ENCODE measurements at places on chromosomes 3 and 15.

- no peak for DNase-seq
Observed at GRCh38 chr3:36484386-36484785, 104.1 kb downstream of the STAC start.

DNA sequence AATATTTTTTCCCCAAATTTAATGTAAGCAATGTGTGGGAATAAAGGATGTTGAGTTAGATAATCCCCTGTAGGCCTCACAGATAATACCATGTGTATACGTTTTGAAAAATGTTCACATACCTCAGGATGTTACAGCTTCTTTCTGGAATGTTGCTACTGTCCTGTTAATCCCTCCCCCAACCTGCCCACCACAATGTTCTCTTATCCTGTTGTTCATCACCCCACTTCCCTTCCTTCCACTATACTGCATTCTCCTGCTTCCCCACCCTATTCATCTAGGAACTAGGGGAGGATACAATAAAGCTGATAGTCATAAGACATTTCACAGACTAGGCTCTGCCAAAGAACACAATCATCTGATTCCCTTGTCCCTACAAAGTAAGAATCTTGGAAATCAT, 92.1 kb downstream of the IGF2BP2 start:
- DNase-seq, result no peak

GRCh38 chr3:138429665-138430064, 4.8 kb upstream of the ESYT3 start:
- no peak for DNase-seq

DNA sequence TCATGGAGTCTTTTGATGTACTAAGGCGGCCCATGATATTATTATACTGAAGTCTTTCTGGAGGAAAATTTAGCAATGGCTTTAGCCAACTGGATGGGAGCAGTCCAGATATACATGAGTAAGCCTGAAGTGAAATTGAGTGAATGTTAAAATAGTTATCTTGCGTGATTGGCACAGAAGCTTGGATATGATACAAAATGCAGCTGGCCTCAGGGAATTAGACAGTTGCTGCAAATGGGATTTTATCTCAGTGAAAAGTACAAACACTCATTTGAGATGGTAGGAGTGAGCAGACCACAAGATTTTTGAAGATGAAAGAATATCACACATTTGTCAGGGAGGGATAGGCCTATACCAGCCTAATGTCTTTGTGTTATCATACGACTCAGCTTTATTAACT, 8.9 kb downstream of the LMOD3 start:
- DNase-seq, result no peak

DNA sequence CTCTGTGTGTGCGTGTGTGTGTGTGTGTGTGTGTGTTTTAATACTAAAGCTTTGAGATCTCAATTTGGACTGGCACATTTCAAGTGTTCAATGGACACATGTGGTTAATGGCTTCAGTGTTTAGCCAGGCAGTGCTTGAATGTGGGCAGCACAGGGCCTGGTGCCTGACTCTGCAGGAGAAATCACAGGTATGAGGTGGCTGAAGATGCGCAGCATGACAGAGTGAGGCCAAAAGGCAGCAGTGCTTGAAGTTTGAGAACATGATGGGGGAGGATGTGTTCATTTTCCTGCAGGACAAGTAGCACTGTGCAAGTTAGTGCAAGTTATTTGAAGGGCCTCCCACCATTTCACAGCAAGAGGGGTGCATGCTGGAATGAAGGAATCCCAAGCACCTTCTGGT, 620.5 kb upstream of the TBL1XR1 start:
- no peak for DNase-seq

DNA sequence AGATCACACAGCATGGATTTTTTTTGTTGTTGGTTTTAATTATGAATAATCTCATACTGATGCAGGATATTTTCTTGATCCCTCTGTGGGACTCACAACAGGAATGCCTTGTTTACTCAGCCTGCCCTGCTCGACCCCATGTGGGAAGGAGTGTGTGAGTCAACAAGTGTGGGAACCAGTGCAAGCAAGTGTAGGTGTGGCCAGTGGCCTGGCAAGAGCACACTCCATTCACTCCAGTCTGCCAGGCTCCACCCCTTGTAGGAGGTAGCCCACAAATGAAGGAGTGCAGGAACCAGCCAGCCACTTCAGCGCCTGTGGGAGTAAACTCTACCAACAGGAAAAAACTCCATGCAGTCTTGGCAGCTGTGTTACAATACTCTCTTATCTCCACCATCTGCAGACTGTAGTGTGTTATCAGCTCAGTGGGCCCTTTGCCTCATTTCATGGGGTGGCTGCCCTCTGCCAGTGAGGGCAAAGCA, 393.6 kb downstream of the OTOL1 start:
- DNase-seq, result no peak

DNA sequence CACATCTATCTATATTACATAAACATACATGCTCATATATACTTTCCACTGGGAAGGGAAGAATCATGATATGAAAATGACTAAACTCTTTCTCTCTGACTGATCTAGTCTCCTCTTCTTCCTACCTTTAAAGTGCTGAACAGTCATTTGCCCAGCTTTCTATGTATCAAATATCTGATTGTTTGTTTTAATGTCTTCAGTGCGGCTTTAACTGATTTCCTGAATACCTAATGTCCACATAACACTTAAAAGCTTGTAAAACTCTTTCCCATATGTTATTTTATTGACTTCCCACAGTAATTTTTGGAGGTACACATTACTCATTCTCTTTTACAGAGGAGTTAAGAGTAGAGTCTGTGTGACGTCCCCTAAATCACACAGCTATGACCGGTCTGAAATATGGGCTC, 28.2 kb downstream of the CPOX start:
- DNase-seq, result no peak

- no peak for DNase-seq
Observed at GRCh38 chr15:47644722-47645121, 72.6 kb upstream of the SEMA6D start.

GRCh38 chr3:52005571-52005986, 9.9 kb upstream of the RPL29 start:
- DNase-seq, result peak; percentile 63

GRCh38 chr15:82047453-82048400, 1.9 kb upstream of the MEX3B start:
- peak; percentile 47 for DNase-seq

DNA sequence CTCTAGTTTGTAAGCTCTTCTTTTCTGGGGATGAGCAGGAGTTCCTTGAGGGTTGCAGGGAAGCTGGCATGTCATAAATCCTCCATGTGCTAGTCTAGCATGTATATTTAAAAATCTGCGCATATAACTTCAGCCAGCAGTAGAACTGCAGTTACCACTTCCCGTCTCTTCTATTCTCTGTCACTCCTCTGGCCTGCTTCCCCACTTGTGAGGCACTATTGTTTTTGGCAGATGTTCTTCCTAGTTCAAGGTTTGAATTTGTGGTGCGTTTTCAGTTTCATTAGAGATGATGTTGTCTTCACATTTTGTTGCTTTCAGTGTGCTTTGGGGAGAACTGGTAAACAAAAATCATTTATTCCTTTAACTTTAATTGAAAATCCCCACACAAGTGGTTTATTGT, 169.1 kb upstream of the ZPLD1 start:
- no peak for DNase-seq

DNA sequence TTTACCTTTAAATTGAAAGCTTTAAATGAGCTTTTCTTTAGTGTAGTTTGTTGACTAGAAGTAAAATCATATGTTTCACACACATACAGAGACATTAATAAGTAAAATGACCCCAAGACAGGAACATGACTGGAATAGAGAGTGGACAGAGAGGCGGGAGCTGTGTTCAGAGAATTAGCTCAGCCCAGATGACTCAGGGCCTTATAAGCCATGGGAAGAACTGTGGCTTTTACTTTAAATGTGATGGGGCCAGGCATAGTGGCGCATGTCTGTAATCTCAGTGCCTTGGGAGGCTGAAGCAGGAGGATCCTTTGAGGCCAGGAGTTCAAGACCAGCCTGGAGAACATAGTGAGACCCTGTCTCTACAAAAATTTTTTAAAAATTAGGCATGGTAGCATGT, 26.7 kb downstream of the SACM1L start:
- DNase-seq, result no peak

- DNase-seq, result no peak
Observed at GRCh38 chr3:18301781-18302180, 123.4 kb downstream of the SATB1 start.

DNA sequence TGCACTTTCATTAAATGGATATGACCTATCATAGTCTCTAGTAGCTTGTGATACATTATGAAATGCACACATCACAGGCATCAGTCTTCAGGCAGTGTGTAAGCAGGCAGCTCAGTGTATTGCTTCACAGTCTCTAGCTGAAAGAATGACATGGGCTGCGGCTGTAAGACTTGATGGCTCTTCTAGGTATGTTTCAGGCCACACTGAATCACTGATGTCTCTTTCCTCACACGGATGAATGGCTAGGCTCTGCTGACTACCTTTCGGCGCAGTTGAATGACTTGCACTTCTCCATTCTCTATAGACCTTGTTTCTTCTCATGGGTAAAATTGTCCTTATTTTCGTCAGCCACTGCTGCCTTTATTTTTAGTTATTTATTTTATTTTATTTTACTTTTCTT, 15.4 kb downstream of the APH1B start:
- no peak for DNase-seq

- DNase-seq, result no peak
Observed at GRCh38 chr15:60362321-60363086, 35.3 kb downstream of the ANXA2 start.

- DNase-seq, result no peak
Observed at GRCh38 chr3:185335799-185336198, 27.1 kb upstream of the MAP3K13 start.

- DNase-seq, result peak; percentile 76
Observed at GRCh38 chr15:52651868-52652267, 27.3 kb downstream of the ATOSA start.

DNA sequence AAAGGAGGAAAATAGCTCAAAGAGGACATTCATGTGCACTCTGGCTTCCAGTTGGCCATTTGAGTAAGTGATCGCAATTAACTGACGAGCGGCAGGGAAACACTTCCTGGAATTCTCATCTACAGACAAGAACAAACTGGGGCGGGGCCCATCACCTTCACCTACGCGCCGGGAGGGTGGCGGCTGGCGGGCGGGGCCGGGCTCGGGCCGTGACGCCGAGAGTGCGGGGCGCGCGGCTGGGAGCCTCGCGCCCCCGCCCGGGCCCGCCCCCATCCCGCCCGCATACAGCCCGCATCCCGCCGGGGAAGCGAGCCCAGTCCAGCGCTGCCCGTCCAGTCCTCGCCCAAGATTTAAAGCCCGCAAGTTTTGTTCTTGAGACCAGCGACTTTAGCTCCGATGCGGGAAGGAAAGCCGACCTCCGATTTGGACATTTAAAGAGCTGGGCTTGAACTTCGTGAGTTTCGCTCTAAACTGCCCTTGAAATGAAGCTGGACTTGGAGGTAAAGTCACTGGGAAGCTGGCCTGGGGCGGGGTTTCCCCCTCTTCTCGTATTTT, at the start of gene B3GNT5:
Gene B3GNT5, plus strand, starts transcription at position 281 of the 555 bp plus-strand sequence. CDS start 16,546 bp downstream, outside the sequence.
- no peak for DNase-seq

DNA sequence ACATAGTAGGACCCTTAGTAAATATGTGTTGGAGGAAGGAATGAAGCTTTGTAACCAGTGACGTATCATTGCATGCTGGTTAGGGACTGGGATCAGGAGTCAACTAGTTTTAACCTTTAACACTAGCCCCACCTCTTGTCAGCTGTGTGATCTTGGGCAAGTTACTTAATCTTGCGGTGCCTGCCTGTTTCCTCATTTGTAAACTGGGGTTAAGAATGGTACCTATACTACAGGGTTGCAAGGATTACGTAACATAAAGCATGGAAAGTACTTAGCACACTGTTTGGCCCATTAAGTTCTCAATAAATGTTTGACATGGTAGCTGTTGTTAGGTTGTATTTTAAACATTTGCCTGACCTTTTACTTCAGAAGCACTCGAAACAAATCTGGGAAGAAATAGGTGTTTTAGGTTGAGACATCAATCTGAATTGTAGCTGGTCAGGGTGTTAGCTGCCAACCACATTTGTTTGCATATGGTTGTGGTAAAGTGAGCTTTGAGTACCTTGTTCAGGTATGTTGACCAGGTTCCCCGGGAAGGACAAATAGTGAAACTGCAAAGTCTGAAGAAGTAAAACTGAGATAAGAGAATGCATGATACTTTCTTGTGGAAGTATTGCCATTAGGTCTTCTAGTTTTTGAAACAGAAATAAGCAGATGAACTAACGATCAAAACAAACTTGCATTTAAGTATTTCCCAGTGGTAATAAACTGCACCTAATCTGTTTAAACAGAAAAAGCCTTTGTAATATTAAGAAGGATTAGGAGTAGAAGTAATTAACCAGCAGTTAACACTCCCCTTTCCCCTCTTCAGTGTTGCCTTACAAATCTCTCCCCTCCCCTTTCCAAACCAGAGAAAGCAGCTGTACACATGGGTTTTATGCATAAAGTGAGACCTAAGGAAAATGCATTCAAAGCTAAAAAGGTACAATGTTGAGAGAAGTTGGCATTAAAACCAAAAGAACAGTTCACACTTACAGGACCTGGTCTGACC, 25.8 kb upstream of the SCAANT1 start:
- DNase-seq, result no peak

GRCh38 chr15:32716915-32717425, 834 bp upstream of the GREM1 start:
- DNase-seq, result no peak

GRCh38 chr15:81098861-81099651, 35.0 kb upstream of the CFAP161 start:
- no peak for DNase-seq

DNA sequence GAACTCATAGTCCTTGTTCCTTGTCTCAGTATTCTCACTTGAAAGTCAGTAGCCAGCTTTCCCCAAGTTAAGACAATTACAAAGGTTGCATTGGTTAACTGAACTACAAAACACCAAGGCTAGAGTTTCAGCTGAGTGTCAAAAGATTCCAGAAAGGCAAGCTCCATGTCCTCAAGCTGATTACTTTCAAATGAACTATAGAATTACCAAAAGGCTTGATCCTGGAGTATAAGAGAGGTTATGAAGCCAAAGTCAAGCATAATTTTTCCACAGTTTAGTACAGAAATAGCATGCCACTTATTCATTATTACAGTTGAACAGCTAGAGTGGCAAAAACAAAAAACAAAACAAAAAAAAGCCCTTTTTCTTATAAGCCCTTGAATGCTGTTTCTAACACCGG, 51.9 kb downstream of the ZBTB20 start:
- DNase-seq, result no peak

GRCh38 chr3:40477666-40478065, 744 bp downstream of the ZNF619 start:
- no peak for DNase-seq

GRCh38 chr3:191330530-191331048, 263 bp upstream of the UTS2B start:
- DNase-seq, result no peak

DNA sequence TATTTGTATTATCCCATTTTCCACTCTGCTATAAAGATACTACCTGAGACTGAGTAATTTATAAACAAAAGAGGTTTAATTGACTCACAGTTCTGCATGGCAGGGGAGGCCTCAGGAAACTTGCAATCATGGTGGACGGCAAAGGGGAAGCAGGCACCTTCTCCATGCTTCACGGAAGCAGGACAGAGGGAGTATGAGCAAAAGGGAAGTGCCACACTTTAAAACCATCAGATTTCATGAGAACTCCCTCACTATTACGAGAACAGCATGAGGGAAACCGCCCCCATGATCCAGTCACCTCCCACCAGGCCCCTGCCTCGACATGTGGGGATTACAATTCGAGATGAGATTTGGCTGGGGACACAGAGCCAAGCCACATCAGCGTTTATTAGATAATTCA, 172.8 kb downstream of the NR2F2 start:
- DNase-seq, result no peak
